ENCODE measurements at places on chromosomes 11 and 22.

DNA sequence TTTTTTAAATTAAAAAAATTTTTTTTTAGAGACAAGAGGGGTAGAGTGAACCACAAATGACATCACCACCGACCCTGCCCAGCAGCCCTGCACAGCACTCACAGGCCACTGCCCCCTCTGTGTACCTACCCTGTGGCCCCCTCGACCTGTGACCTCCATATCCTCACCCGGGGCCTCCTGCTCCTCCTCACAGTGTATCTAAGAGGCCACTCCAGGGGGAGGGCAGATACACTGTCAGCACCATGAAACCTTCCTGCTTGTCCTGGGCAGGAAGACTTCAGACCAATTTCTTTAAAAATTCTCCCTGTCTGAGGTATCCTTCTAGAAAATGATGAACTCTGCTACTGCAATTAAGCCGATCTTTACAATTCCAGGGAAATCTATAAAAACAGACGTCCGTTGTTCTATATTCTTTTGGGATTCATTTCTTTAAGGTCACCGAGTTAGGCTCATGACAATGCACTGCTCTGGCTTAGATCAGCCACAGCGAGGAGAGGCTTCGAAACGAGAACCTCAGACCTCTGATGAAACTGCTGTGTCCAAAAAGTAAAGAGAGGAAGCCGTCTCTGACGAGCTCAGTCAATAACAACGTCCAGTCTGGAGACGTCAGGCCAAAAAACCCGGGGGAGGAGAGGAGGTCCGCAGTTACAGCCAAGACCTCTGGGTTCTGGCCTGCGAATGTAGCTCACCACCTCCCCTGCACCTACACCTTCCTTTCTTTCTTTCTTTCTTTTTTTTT, 17.5 kb downstream of the NFAM1 start:
- no peak for DNase-seq

- DNase-seq: no peak
These were observed 38.0 kb downstream of the BCR start for GRCh38 chr22:23218053-23218866.

DNA sequence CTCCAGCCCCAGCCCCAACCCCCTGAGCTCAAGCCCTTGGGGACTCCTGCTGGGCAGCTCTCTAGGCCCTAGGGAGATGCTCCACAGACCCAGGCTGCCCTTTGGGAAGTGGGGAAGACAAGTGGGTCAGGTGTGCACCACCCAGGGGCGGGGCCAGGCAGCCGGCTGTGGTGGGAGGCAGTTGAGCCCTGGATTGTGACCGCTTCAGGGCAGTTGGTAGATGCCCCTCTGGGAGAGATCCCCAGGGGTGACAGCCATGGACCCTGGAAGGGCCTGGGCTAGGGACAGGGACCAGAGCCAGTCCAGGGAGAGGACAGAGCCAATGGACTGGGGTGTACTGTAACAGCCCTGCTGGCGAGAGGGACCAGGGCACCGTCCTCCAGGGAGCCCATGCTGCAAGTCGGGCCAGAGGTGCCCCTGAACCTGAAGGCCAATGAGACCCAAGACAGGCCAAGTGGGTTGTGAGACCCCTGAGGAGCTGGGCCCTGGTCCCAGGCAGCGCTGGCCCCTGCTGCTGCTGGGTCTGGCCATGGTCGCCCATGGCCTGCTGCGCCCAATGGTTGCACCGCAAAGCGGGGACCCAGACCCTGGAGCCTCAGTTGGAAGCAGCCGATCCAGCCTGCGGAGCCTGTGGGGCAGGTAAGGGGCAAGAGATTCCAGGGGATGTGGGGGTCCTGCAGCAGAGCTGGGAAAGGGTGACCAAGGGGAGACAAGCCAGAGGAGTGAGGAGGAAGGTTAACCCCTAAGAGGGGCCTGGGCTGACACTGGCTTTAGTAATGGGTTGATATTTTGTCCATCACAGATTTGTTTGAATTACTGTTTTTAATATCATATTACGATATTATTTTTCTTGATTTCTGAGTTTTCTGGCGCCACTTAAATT, at the start of gene IGLL5:
IGLL5 (plus strand) TSS at position 196 of the 883 bp plus-strand sequence; CDS start at position 434, 238 bp downstream.
- no peak for DNase-seq

DNA sequence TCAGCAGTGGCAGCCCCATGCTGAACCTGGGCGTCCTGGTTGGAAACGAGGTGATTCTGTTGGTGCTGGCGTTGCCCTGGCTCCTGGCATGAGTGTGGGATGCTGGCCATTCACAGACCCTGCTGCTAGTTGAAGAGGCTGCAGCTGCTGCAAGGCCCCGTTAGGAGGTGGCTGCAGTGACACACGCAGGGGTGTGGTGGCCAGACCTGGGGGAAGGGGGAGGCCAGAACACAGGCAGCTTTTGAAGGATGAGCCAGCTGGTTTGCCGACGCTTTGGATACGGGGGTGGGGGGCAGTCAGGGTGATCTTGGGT, 77.2 kb downstream of the MORC2 start:
- DNase-seq: no peak

GRCh38 chr11:63501236-63501635, 4.6 kb upstream of the LGALS12 start:
- DNase-seq: no peak

DNA sequence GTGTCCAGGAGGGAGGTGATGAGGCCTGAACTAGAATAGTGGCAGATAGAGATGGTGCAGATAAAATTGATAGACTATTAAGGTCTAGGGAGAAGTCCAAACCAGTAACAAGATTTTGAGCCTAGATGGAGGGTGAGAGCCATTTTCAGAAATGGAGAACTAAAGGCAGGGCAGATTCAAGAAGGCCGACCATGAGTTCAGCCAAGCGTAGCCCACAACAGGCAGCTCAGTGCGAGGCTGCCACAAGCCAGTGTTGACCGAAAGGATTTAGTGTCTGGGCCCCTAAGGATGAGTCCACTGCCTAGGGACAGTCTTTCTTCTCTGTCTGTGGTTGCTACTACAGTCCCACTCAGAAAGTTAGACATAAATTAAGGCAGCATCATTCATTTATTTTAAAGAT, 51.7 kb downstream of the PPP2R1B start:
- DNase-seq: no peak

DNA sequence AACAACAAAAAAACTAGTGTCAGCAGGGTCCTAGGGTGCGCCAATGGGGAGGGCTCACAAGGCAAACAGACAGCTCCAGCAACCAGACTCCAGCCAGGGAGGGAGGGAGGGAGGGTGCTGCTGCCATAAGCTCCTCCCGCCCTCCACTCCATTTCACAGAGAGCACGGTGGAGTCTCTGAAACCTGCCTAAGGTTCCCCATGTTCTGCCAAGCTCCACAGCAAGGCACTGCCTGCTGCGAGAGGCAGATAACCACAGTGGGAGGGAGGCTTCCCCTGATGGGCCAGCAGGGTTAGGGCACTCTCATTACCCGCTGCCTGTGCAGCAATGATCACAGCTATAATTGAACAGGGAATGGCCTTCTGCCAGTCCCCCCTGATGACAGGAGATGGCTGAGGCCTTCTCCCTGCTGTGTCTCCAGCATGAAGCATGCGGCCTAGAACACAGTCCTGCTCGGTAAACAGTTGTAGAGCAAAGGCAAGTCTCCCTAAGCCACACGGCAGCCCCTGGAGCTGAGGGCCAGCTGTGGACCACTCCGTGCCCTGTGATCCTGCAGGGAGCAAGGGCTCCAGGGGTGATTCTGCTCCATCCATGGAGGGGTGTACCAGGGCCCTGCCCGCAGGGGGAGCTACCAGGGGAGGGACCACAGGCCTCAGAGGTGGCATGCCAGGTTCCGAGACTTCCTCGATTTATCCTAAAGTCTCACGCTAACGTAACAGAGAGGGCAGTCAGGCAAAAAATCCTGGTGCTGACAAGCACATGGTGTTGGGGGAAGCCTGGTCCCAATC, 42.9 kb downstream of the PC start:
- peak; percentile 25 for DNase-seq

- DNase-seq: no peak
These were observed 11.9 kb upstream of the MRGPRX2 start for GRCh38 chr11:19072464-19072863.

- DNase-seq: no peak
These were observed 19.7 kb downstream of the MOGAT2 start for GRCh38 chr11:75737314-75737713.

- DNase-seq: no peak
These were observed 65.0 kb upstream of the PTPRJ start for GRCh38 chr11:47915374-47915773.

DNA sequence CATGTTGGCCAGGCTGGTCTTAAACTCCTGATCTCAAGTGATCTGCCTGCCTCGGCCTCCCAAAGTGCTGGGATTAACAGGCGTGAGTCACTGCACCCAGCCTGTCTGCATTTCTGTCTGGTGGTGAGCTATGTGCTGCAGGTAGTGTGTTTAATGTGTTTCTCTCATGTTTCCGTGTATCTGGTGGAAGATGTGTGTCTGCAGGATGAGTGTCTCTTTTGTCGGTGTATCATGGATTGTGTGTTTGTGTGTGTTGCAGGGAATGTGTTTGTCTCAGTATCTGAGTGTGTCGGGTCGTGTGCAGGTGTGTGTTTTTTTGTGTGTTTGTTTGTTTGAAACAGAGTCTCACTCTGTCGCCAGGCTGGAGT, 16.1 kb downstream of the SCARF2 start:
- no peak for DNase-seq

DNA sequence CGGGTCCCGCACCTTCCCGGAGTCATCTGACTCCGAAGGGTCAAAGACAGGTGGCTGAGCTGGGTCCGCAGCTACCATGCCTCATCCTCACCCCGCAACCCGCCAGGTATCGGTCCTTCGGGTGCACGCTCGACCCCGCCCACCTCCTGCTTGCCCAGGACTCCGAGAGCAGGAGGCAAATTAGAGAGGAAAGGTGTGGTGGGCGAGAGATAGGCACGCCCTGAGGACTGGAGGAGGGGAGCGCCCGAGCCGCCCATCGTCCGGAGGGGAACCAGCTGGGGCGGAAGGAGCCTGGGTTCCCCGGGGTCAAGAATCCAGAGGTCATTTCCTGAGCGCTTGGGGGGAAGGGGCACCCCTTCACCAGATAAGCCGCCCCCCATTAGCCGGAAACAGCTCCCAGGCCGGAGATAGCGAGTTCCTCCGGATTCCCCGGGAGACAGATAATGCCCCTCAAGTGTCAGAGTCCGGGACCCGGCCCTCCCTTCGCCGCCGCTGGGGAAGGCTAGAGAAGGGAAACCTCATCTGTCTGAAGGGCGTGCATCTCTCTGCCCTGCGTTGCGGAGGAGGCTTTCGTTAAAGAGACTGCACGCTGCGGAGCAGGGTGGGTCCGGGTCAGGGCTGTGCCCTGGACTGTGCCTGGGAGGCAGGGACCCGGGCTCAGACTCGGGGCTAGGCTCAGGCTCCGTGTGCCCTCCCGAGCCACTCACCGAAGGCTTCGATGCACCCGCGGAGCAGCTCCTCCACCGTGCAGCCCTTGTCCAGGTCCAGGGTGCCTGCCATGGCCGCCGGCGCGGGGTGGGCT, 1.7 kb downstream of the RASGRP2 start:
- DNase-seq: no peak

- DNase-seq: no peak
These were observed 9.4 kb downstream of the SOX6 start for GRCh38 chr11:16346975-16347374.

DNA sequence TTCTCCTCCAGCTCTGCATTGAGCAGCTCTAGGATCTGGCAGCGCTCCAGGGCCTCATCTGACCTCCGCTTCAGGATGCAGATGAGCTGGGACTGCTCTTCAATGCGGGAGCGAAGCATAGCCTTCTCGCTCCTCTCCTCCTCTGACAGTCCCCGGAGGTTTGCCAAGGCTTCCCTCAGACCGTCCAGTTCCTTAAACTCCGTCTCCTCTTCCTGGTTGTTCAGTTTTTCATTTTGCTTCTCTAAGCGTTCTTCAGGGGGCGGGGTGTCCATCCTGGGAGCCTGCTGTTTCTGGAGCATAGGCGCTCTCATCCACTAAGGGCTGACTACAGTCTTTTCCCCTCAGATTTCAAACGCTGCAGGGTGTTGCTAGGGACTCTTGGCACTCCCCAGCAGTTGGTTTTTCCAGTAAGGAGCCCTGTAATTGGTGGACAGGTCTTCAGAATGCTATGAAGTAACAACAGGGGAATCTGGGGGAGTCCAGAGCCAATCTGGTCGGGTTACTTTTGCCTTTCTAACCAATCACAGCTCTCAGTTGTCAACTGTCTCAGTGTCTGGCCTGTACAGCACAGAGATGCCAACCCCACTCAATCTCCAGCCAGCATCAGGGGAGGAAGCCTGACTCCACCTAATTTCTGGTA, at the start of gene CCDC89:
CCDC89 (minus strand) TSS at position 376 of the 640 bp plus-strand sequence; CDS start at position 311, 65 bp downstream.
- DNase-seq: peak; percentile 85

DNA sequence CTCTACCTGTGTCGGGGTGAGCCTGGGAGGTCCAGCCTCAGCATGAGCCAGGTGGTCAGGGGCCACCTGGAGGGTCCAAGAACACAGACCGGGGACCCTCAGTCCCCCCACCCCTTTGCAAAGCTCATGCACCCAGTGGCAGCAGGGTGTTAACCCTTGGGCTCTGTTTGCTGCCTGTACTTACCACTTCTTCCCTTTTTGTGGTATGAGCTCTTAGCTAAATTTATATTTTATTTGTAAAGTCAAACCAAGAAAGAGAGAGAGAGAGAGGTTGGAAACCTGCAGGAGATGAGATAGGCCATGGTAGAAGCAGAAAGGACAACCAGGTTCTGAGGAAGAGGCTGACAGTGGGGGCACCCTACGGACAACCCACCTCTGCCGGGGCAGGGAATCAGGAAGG, 29.9 kb downstream of the IL10RA start:
- DNase-seq: no peak

DNA sequence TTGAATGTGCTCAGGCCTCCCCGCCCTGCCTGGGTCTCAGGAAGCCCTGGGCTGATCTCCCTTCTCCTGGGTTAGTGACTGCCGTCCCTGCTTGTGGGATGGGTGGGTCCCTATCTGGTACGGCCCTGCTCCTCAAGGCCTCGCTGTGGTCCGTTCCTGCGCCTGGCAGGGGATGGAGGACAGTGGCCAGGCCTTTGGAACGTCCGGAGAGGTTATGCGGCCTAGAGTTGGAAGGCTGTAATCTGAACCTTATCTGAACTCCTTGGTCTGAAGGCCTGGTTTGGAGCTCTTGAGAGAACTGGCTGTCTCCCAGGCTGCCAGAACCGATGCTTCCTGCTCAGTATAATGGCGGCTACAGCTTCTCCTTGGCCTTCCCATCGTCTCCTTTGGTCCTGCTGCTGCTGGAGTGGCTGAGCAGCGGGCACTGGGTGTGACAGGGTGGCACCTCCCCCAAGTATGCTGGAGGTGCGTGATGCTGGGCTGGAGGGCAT, 72.8 kb downstream of the FLI1 start:
- DNase-seq: no peak

DNA sequence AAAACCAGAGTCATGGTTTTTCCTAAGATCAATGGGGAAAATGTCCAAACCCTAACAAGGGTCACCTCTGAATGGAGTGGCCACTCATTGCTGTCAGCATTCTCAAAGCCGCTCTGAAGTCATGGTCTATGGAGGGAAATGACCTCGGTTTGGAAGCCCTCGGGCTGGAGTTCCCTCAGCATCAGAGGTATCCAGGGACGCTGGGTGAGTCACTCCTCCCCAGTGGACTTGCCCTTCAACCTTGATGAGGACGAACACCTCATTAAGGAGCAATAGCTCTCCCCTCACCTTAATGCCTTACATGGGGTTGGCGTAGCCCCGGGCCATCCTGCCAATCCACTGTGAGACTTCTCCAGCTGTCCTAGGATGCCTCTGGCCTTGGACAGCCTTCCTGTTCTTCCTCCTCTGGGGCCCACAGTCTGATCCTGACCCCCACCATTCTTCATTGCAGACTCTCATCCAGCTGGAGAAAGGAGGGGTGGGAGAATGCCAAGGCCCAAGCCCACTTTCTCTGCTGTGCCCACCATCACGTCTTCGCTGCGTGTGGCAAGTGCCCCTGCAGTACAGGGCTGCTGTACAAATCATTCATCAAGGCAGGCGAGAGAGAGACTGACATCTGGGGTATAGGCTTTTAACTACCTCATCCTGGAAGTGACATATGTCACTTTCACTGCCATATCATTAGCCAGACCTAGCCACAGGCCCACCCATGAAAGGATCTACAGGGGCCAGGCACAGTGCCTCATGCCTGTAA, 25.4 kb upstream of the MYH9 start:
- no peak for DNase-seq
